ENCODE measurements at places on chromosomes 1 and 21.

DNA sequence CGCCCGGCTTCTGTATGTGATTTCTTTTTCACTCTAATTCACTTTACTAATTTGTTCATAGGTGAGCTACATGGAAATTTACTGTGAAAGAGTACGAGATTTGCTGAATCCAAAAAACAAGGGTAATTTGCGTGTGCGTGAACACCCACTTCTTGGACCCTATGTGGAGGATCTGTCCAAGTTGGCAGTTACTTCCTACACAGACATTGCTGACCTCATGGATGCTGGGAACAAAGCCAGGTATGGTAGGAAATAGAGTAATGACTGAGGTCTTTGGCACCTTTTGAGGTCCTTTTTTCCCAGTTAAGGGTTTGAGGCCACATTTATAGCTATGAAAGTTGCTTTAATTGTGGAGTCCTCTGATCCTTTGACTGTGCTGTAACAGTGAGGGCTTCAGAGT is 56.9 kb downstream of the KIF1B start:
- no peak for DNase-seq

GRCh38 chr21:16572032-16572431 is 842.2 kb downstream of the USP25 start:
- no peak for DNase-seq

DNA sequence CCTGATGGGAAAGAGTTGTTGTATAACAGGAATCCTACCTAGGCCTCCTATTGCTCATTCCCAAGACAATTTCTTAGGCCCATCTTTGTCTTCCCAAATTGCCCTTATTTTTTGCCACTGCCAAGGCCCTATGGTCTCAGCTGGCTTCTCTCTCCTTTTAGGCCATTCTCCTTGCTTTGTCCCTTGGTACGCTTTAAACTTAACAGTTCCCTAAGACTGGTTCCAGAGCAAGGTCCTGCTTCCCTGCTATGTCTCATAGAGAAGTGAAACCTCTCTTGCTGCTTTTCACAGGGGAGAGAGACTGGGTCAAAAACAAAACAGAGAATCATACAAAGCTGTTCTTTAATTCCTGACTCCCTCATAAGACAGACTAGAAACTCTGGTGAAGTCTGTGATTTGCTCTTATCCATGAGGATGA is 77.1 kb downstream of the XCL2 start:
- DNase-seq: no peak

DNA sequence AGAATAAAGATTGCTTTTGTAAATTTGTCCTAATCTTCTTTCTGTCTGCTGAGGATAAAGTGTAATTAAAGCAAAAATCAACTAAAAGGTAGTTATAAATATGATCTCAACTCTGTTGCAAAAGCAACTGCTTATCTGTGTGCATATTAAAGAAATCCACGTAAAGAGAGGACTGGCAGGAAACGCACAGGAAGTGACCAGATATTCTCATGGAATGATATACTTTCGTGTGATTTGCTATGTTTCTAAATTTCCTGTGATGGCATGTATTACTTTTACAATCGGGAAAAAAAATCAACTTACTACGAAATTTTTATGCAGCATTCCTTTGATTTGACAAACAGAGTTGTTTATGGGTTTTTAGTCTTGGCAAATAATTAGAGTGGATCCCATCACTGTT is 75.4 kb downstream of the RGS2 start:
- DNase-seq: no peak

DNA sequence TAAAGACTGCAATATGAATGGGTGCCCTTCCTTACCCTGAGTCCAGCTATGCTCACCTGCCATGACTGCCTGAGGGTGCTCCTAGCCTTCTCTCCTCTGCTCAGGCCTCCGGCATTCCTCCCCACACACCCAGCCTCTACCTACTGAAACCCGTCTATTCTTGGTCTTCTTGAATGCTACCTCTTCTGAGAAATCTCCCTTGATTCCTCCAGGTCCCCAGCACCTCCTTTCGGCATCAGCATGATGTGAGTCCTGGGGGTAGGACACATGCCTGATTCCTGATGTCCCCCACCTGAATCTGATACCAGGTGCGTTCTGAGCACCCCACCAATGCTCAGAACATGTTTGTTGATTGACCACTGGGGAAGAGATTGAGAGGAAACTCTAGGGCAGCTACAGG is 8.6 kb downstream of the LDLRAD1 start:
- no peak for DNase-seq

DNA sequence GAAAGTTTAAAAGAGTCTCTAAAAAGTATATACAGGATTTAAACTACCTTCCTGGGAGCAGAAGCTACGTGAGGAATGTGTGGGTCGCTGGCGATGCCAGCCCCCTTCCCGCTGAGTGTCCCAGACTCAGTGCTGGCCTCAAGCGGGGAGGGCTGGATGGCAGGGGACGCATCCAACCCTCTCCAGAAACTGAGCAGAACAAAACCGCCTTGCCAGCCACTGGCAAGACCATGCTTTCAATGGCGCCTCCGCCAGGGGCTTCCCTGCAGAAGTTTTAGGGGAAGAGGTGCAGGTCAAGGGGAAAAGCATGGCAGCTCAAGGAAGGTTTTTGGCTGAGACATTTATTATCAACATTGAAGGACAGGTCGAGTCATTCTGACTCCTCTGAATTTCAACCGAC is 26.1 kb downstream of the NADK start:
- DNase-seq: no peak

GRCh38 chr1:55466921-55467320 is 251.8 kb upstream of the USP24 start:
- DNase-seq: no peak

GRCh38 chr1:246416261-246416660 is 90.8 kb downstream of the SMYD3 start:
- DNase-seq: no peak

DNA sequence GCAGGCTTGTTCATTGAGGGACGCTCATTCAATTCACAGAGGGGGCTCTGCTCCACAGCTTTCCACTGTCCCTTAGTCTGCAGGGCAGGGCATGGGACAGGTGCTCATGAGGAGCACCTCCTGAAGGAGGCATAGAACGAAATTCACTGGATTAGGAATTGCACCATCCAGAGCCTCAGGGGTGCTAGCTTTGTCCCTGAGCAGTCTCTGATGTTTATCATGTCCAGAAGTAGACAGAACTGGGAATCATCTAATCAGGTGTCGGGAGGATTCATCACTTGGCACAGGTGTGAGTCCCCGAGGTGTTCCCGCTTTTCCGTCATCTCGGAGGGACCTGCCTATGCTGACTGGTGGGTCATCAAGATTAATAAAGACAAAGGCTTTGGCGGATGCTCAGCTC is 321.4 kb downstream of the AJAP1 start:
- no peak for DNase-seq

- no peak for DNase-seq
These were observed 9.3 kb upstream of the VANGL1 start for GRCh38 chr1:115632251-115633026.

- DNase-seq: peak; percentile 22
These were observed 52.4 kb downstream of the TMEM53 start for GRCh38 chr1:44621841-44622286.

DNA sequence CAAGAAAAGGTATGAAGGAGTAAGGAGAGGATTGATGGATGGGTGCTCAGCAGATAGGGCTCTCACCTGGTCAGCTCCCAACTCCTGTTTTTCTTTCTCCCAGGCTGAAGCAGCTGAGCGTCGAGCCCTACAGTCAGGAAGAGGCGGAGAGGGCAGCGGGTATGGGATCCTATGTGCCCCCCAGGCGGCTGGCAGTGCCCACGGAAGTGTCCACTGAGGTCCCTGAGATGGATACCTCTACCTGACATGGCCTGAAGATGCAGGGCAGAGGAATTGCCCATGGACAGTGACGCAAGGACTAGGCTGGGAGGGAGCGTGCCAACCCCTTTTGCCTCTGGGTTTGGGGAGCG is 739 bp downstream of the ZNF593 start:
- no peak for DNase-seq

GRCh38 chr1:15764269-15764764 is 5.7 kb downstream of the FBLIM1 start:
- DNase-seq: no peak

DNA sequence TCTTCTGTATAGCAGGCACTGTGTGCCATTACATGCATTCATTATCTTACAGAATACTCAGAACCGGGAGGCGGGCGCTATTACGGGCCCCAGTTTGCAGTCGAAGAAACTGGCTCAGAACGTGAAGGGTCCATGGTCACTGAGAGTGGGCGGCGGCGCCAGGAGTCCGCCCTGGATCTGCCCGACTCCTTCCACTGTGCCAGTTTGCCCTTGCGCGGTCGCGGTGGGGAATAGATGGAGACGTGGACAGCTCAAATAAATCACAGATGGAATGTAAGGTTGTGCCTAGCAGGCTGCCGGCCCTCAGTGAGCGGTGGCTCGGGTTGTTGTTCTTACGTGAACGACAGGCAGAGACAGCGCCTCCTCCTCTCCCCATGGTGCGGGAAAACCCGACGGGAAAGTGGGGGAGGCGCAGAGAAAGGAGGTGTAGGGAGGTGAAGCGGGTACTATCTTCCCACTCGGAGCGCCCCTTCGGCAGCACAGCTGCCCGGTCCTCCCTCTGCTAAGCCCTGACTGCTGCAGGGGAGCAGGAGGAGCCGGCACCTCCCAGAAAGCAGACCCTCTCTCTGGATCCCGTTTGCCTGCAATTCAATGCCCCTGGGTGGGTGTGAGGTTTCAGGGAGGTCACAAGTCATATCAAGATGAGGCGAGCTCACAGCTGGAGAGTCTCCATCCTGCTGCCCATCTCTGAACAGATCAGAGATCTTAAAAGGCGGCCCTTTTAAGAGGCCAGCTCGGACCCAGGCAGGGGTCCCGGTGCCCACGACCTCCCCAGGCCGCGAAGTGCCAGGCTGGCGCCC is 1.1 kb downstream of the COL9A2 start:
- DNase-seq: peak; percentile 16

DNA sequence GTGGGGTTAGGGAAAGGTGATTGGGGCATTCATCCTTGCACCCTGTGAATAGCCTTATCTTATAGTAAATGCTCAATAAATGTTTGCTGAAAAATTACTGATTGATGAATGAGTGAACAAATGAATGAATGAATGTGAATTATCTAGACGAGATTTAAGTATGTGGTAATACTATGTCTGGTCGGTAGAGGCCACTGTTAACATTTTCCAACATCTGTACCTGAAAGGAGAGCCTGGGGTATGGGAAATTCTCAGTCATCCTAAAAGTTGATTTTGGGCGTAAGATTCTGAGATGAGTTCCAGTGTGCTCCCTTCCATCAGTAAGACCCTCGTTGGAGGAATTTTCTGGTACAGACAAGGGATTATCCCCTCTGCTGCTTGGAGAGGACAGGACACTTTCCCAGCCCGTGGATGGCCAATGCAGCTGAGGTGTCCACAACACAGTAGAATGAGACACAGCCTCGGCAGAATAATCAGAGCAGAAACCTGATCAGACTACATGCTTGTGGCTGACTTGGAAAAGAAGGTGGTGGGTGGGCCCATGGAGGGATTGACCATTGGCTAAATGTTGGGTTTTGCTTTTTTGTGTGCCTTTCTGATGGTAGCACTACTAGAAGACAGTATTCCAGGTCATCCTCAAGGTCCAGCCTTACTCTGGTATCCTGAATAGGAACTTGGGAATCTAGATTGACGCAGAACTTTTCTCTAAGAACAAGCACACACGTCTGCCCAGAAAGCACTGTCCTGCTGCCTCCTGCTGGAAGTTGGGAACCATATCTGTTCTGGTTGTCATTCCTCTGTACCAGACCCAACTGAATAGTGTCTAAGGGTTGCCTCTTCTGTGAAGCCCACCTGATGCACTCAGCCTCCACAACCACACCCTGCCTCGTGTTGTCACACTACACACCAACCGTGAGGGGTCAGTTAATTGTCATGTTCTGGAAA is 262.0 kb downstream of the TNR start:
- no peak for DNase-seq

DNA sequence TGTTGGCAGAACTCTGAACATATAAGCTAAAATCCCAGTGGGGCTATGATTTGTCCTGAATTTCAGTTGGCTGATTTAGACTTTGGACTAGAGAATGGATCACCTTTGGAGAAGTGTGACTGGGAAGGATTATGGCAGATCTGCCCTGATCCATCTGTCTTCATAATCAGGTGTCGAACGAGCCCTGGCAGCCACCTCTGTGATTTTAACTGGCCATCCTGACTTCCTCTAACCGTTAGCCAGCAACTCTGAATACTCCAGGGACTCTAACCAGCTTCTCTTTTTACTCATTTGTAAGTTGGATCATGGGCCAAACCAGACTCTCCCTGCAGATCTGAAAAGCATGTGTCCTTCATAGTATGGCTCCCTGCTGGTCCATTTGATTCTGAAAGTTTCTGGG is 32.0 kb downstream of the ACTN2 start:
- DNase-seq: no peak

All from BE2C (cell line).